Left lung (tissue), 14 donors: ENCODE measurements at places on chromosomes 3 and 15. TPM values are rescaled to one million over a fixed set of nuclear protein-coding genes. Genes with fewer than 3 reads are reported as not detected.

The COL6A5 gene
- polyA plus RNA-seq = 3.1 TPM

The SEMA6D gene
- 36.9 TPM for polyA plus RNA-seq

The CHRNA7 gene
- polyA plus RNA-seq = 30.3 TPM

The TF gene
- polyA plus RNA-seq = 4.6 TPM

The LIPH gene
- polyA plus RNA-seq = 3.7 TPM

The ACVR2B gene
- 10.4 TPM for polyA plus RNA-seq

The ACAP2 gene
- 54.5 TPM for polyA plus RNA-seq

The SI gene
- polyA plus RNA-seq = not detected

The SNX22 gene
- 3.4 TPM for polyA plus RNA-seq

The GOLGA8N gene
- 32.9 TPM for polyA plus RNA-seq
